ENCODE measurements at places on chromosomes 7 and 10. TPM values are rescaled to one million over a fixed set of nuclear protein-coding genes. Genes with fewer than 3 reads are reported as not detected.

The MBLAC1 gene
- not detected for polyA plus RNA-seq

The UCMA gene
- polyA plus RNA-seq: not detected

The NME8 gene
- polyA plus RNA-seq: not detected

The ACTA2 gene
- not detected for polyA plus RNA-seq

The ZNF485 gene
- polyA plus RNA-seq: 2.7 TPM

The GRID2IP gene
- polyA plus RNA-seq: 1.2 TPM

Data from Purkinje cell (primary cell).